Chondrocyte (in vitro differentiated cells): ENCODE measurements at places on chromosomes 3 and 15. TPM values are rescaled to one million over a fixed set of nuclear protein-coding genes. Genes with fewer than 3 reads are reported as not detected.

GRCh38 chr15:79923079-79923514 is 26.3 kb upstream of the MTHFS start:
- peaks cover 34% of the 10 kb centered on the region for H3K4me1 ChIP-seq
- H3K27me3 ChIP-seq, result no peaks in the 10 kb centered on the region
- peak overlapping the region; percentile 91 for H3K27ac ChIP-seq

Gene KCNMB3
- total RNA-seq, result 2.0 to 3.6 TPM (median 2.4 TPM) in 3 replicates

Gene PLXNB1
- 63.2 to 115 TPM (median 108 TPM) in 3 replicates for total RNA-seq

DNA sequence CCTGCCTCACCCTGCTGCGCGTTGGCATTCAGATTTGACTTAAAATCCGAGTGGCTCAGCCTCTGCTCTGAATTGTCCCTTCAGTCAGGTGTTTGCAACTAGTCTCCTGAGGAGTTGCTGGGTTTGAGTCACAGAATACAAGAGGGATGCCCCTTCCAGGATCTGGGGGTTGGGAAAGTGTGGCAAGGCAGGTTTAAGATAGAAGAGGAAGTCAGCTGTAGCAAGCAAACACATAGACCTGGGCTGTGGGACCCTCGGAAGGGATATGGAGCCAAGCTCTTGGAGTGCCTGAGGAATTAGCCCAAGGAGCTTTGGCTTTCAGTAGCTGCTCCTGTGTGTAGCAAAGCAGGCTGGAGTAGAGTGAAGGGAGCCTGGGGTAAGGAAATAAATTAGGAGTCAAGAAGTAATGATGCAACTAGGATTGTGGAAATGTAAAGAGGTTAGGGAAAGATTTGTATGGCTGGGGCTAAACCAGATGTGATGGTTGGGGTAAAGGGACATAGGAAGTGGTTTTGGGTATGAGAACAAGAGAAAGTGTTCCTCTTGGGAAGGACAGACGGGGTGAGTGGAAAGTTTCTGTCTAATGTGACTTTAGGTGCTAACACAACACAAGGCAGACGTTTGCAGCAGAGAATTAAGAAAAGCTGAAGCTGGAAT is 41.2 kb downstream of the RAB7A start:
- H3K4me1 ChIP-seq, result peaks cover 54% of the 10 kb centered on the region
- no peak overlapping the region for H3K4me3 ChIP-seq
- H3K36me3 ChIP-seq, result peaks cover 6% of the 10 kb centered on the region
- H3K27me3 ChIP-seq, result no peaks in the 10 kb centered on the region

GRCh38 chr3:72848703-72849081 is 447 bp upstream of the SHQ1 start:
- peak overlapping the region; percentile 89 for H3K4me3 ChIP-seq
- H3K4me1 ChIP-seq, result peaks cover 47% of the 10 kb centered on the region
- no peaks in the 10 kb centered on the region for H3K27me3 ChIP-seq
- DNase-seq, result no peak
- H3K27ac ChIP-seq, result peak overlapping the region; percentile 91

Gene APOD
- total RNA-seq, result 2.1 to 26.1 TPM (median 2.9 TPM) in 3 replicates

GRCh38 chr3:13832130-13832529 is 47.7 kb downstream of the WNT7A start:
- H3K27ac ChIP-seq, result no peak overlapping the region
- no peak for DNase-seq
- peaks cover 34% of the 10 kb centered on the region for H3K27me3 ChIP-seq
- H3K4me1 ChIP-seq, result no peaks in the 10 kb centered on the region
- H3K4me3 ChIP-seq, result no peak overlapping the region

Gene ATRIP
- total RNA-seq, result 8.7 to 10.7 TPM (median 8.8 TPM) in 3 replicates

Gene CAMK2N2
- 3.2 to 5.3 TPM (median 3.9 TPM) in 3 replicates for total RNA-seq

GRCh38 chr3:111321786-111322185 is 220.2 kb upstream of the CD96 start:
- no peak overlapping the region for H3K4me3 ChIP-seq
- no peaks in the 10 kb centered on the region for H3K36me3 ChIP-seq
- no peaks in the 10 kb centered on the region for H3K27me3 ChIP-seq
- H3K27ac ChIP-seq, result no peak overlapping the region
- peaks cover 15% of the 10 kb centered on the region for H3K4me1 ChIP-seq
- no peak for DNase-seq

DNA sequence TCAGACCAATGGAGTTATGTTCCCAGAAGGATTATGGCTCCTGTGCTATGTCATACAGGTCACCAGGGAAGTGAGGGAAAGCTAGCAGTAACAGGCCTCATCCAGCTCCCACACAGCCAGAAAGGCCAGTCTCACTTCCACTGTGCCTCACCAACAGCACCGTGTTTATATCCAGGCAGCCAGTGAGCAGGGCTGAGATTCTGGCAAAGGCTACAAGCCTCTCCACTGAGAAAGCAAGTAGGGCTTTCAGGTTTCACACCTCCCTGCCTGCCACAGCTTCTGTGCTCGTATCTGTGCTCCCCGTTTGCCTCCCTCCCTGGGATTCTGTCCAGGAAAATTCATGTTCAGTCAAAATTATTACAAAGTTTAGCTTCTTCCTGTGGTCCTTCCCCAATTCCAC is 14.9 kb upstream of the CFAP20DC start:
- H3K4me3 ChIP-seq, result no peak overlapping the region
- H3K36me3 ChIP-seq, result no peaks in the 10 kb centered on the region
- H3K4me1 ChIP-seq, result no peaks in the 10 kb centered on the region
- no peak for DNase-seq
- no peak overlapping the region for H3K27ac ChIP-seq

DNA sequence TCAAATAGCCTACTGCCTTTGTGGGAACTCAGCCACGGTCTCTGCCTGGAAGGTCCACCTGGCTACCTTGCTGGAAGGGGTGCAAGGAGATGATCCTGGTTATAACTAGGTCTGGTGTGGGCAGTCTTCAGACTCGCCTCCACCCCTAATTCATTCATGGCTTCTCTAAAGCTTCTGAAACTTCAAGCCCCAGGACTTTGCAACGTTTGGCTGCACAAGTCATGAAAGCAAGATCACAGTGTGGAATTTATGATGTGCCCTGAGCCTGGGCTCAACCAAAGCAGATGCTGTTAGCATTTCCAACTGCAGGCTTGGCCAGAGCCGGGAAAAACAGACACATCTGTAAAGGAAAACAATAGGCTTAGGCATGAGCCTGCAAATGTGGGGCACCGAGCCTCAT is 200.4 kb upstream of the WNT5A start:
- H3K4me1 ChIP-seq, result peaks cover 9% of the 10 kb centered on the region
- H3K27ac ChIP-seq, result no peak overlapping the region
- H3K27me3 ChIP-seq, result peaks cover 2% of the 10 kb centered on the region
- no peak overlapping the region for H3K4me3 ChIP-seq
- DNase-seq, result no peak
- H3K36me3 ChIP-seq, result no peaks in the 10 kb centered on the region

DNA sequence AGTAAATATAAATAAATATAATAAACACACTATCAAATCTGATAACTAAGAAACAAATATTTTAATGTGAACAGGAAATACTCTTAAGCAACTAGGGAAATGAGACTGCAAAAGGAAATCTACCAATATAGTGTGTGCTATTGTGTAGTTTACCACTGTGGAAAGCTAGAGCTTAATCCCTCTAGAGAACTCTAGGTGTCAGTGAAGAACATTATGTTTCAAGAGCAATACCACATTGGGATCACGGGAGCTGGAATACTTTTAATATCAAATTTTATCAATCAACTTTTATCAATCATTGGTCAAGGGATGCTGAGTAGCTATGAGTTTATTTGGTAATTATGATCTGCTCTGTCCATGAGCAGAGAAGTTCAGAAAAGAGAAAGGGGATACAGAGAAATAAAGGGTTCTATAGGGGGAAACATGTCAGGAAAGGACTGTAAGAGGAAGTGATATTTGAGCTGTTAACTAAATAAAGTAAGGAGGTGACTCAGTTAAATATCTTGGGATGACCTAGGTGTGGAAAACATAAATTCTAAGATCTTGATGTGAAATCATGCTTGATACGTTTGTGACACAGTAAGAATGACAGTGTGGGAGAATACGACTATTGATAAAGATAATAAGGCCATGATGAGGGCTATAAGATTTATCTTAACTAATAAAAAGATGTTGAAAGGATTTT is 762.2 kb upstream of the ALCAM start:
- no peaks in the 10 kb centered on the region for H3K27me3 ChIP-seq
- no peaks in the 10 kb centered on the region for H3K36me3 ChIP-seq
- no peak for DNase-seq
- H3K4me1 ChIP-seq, result peaks cover 9% of the 10 kb centered on the region

Gene NR2F2
- 151 to 169 TPM (median 167 TPM) in 3 replicates for total RNA-seq

- no peak for DNase-seq
- peaks cover 3% of the 10 kb centered on the region for H3K4me1 ChIP-seq
- H3K36me3 ChIP-seq, result no peaks in the 10 kb centered on the region
- H3K27me3 ChIP-seq, result no peaks in the 10 kb centered on the region
- peak overlapping the region; percentile 32 for H3K27ac ChIP-seq
These were observed 33.8 kb upstream of the CTSH start for GRCh38 chr15:78978601-78979179.

- no peak overlapping the region for H3K4me3 ChIP-seq
- H3K27me3 ChIP-seq, result peaks cover 19% of the 10 kb centered on the region
- DNase-seq, result peak; percentile 28
- H3K27ac ChIP-seq, result peak overlapping the region; percentile 9
- H3K4me1 ChIP-seq, result no peaks in the 10 kb centered on the region
These were observed 23.0 kb downstream of the PLA2G4E start for GRCh38 chr15:41997845-41998244.

Gene BUB1B
- total RNA-seq, result 6.7 to 9.6 TPM (median 7.4 TPM) in 3 replicates

GRCh38 chr15:58401991-58402649 is 29.7 kb upstream of the LIPC start:
- peaks cover 1% of the 10 kb centered on the region for H3K36me3 ChIP-seq
- H3K27ac ChIP-seq, result no peak overlapping the region
- H3K27me3 ChIP-seq, result peaks cover 1% of the 10 kb centered on the region
- peaks cover 5% of the 10 kb centered on the region for H3K4me1 ChIP-seq
- no peak for DNase-seq

DNA sequence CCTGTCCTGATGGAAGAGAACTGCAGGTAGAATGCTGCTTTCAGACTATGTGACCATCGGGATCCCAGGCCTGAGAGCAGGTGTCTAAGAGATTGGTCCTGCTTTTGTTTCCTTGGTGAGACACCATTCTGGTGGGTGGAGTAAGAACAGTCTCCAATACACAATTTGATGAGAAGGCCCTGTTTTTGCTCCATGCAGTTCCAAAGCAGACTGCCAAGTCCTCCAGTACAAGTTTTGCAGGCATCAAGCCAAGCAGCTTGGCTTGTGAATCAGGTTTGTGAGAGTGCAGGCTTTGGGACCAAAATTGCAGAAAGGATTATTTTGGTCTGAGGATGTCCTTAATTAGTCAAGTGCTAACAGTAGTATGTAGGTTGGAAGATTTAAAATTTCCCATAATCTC is 381.6 kb downstream of the FOXP1 start:
- peaks cover 44% of the 10 kb centered on the region for H3K4me1 ChIP-seq
- no peak overlapping the region for H3K4me3 ChIP-seq
- DNase-seq, result no peak

DNA sequence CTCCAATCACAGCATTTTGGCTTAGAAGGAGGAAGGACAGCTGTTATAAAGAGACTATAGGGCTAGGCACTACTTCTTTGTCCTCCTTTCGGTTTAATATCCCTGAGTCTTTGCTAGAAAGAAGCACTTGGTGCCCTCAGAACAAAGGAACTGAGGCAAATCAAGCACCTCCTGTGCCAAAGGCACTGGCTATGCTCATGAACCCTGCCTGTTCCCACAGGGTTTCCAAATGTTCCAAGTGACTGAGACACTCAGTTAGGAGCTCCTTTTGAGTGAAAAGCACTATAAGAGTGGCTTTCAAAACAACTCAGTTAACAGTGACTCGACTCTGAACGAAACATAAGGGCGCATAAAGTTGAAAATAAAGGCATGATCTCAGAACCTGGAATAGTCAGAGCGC is 25.0 kb downstream of the TBC1D2B start:
- H3K36me3 ChIP-seq, result peaks cover 10% of the 10 kb centered on the region
- H3K4me1 ChIP-seq, result peaks cover 65% of the 10 kb centered on the region
- H3K27ac ChIP-seq, result no peak overlapping the region
- DNase-seq, result no peak

DNA sequence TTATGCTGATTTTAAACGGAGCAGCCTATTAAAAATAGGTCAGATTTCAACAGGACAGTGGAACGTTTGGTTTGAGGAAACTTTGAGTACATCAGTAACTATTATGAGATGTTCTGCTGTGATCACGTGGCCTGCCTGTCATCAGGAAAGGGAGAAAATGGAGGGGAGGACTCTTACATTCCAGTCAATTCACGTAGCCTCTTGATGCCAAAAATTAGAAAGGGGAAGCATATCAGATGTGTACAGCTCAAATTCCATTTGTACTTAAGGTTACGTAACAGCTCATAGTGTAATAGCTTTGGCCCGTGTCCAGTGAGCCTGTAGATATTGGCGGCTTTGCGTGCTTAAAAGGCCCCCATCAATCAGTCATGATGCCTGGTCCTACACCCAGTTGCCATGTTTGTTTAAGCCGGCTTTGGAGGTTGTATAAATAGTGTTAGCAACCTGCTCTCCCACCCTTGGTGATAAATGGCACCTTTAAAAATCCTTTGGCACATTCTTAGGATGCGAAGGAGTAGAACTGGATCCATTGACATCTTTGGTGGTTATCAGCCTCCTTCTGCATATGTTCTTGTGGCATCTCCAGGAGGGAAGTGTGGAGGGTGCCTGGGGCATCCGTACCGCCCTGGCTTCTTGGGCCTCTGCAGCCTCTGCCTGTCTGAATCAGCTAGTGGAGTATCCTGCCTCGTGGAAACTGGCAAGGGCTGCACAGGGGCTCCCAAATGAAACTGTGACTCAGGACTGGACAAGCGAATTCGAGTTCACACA is 163.9 kb downstream of the THSD4 start:
- H3K27ac ChIP-seq, result peak overlapping the region; percentile 32
- H3K36me3 ChIP-seq, result no peaks in the 10 kb centered on the region
- H3K27me3 ChIP-seq, result no peaks in the 10 kb centered on the region
- H3K4me3 ChIP-seq, result no peak overlapping the region
- DNase-seq, result no peak
- peaks cover 65% of the 10 kb centered on the region for H3K4me1 ChIP-seq

Gene GPR171
- total RNA-seq, result not detected in 3 replicates

DNA sequence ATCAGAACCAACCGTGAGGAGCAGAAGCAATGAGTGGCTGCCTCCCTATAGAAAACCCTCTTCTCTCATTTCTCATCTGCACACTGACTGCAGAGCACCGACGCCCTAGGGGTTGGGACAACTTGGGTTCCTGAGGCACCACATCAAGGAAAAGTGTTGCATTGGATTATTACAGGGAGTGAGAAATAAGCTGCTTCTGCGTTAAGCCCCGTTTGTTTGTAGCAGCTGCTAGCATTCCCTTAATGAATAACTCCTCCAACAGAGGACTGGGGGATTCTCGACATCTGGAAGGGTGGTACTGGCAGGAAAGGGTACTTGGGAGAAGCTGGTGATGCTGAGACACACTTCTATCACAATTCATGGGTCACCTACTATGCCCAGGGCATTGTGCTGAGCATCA is 25.3 kb upstream of the AGBL1 start:
- no peak overlapping the region for H3K4me3 ChIP-seq
- DNase-seq, result no peak
- no peaks in the 10 kb centered on the region for H3K27me3 ChIP-seq

DNA sequence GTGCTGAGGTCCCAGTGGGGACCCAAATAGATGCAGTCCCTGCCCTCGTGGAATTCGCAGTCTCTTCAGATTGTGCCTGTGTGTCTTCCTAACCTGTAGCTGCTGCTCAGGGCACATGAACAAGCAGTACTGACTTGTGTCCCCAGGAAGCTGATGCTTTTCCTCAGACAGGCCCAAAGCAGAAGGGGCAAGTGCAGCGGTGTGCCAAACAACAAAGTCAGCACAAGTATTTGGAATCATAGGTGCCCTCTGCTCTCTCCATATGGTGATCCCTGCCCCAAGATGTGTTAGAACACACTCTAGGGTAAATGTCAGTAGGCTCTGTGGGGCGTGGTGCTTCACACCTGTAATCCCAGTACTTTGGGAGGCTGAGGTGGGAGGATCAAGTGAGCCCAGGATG is 21.9 kb downstream of the BHLHE40 start:
- no peak for DNase-seq
- H3K27me3 ChIP-seq, result no peaks in the 10 kb centered on the region
- no peaks in the 10 kb centered on the region for H3K4me1 ChIP-seq
- H3K36me3 ChIP-seq, result no peaks in the 10 kb centered on the region
- no peak overlapping the region for H3K4me3 ChIP-seq

Gene SMAD3
- 19.0 to 27.2 TPM (median 23.2 TPM) in 3 replicates for total RNA-seq

Gene SERINC4
- not detected in 3 replicates for total RNA-seq
